ENCODE measurements at places on chromosomes 3 and 15. TPM values are rescaled to one million over a fixed set of nuclear protein-coding genes. Genes with fewer than 3 reads are reported as not detected.

The TGM4 gene
- polyA plus RNA-seq, result not detected

The SLC25A26 gene
- polyA plus RNA-seq, result 15.9 TPM

The LRRIQ4 gene
- not detected for polyA plus RNA-seq

The MELTF gene
- polyA plus RNA-seq, result not detected

The TTC23 gene
- 0.47 TPM for polyA plus RNA-seq

The FAM107A gene
- polyA plus RNA-seq, result 13.8 TPM

The TRIM42 gene
- polyA plus RNA-seq, result not detected

The CLRN1 gene
- polyA plus RNA-seq, result not detected

The UROC1 gene
- polyA plus RNA-seq, result not detected

The EOMES gene
- 0.52 TPM for polyA plus RNA-seq

The CERS3 gene
- polyA plus RNA-seq, result not detected

The ZNF620 gene
- polyA plus RNA-seq, result 0.53 TPM

The GABRA5 gene
- 27.8 TPM for polyA plus RNA-seq

The STOML1 gene
- 8.7 TPM for polyA plus RNA-seq

The KNG1 gene
- not detected for polyA plus RNA-seq

The HHLA2 gene
- polyA plus RNA-seq, result 0.90 TPM

The CCDC9B gene
- 0.11 TPM for polyA plus RNA-seq

The ST6GAL1 gene
- polyA plus RNA-seq, result 1.5 TPM

The CCR8 gene
- polyA plus RNA-seq, result not detected

The SLC12A1 gene
- polyA plus RNA-seq, result 3.5 TPM

The GABRG3 gene
- 4.7 TPM for polyA plus RNA-seq

The ANKRD63 gene
- not detected for polyA plus RNA-seq

The SERPINI2 gene
- 5.8 TPM for polyA plus RNA-seq

The CYP19A1 gene
- not detected for polyA plus RNA-seq

The HRG gene
- polyA plus RNA-seq, result not detected

The SLC24A5 gene
- 0.47 TPM for polyA plus RNA-seq

The PARP14 gene
- 4.7 TPM for polyA plus RNA-seq

The SUSD5 gene
- polyA plus RNA-seq, result 0.62 TPM

The GOLGA6A gene
- polyA plus RNA-seq, result not detected

The LTF gene
- polyA plus RNA-seq, result not detected

The SEMA5B gene
- polyA plus RNA-seq, result 0.42 TPM

The CPNE9 gene
- 12.5 TPM for polyA plus RNA-seq

The EXD1 gene
- polyA plus RNA-seq, result 0.78 TPM

The ARHGAP31 gene
- polyA plus RNA-seq, result 1.6 TPM

The EPHB1 gene
- polyA plus RNA-seq, result 1.4 TPM

The SPCS1 gene
- polyA plus RNA-seq, result 1,545 TPM

The CLDN18 gene
- not detected for polyA plus RNA-seq

The CADM2 gene
- polyA plus RNA-seq, result 94.3 TPM

The GOLGA6D gene
- not detected for polyA plus RNA-seq

The DUOXA2 gene
- polyA plus RNA-seq, result not detected

Data from Purkinje cell (primary cell).